CD4-positive, alpha-beta memory T cell (primary cell): ENCODE measurements at places on chromosomes 12 and 14. TPM values are rescaled to one million over a fixed set of nuclear protein-coding genes. Genes with fewer than 3 reads are reported as not detected.

DNA sequence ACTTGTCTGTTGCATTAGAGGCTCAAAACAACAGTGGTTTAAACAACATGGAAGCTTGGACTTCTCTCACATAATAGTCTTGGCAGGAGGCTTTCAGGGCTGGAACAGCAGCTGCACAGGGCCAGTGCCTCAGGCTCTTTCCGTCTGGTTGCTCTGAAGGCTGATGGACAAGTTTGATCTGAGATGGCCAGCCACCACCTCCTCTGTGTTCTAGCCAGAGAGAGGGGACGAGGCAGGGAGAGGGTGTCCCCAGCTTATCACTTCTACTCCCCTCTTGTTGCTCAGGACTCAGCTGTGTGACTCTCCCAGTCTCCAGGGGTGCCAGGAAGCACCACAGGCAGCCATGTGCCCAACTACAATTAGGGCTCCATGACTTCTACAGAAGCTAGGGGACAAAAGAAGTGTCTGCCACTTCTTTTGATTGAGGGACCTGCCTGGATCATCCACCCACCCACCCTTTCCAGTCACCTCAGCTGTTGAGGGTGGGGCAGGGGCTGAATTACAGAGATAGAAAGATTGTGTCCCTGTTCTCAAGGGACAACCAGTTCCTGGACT is 46.6 kb downstream of the SMIM41 start:
- H3K36me3 ChIP-seq: no peaks in the 10 kb centered on the region
- H3K27me3 ChIP-seq: no peaks in the 10 kb centered on the region
- no peaks in the 10 kb centered on the region for H3K4me1 ChIP-seq
- no peak for DNase-seq
- no peak overlapping the region for H3K4me3 ChIP-seq
- H3K27ac ChIP-seq: no peak overlapping the region

DNA sequence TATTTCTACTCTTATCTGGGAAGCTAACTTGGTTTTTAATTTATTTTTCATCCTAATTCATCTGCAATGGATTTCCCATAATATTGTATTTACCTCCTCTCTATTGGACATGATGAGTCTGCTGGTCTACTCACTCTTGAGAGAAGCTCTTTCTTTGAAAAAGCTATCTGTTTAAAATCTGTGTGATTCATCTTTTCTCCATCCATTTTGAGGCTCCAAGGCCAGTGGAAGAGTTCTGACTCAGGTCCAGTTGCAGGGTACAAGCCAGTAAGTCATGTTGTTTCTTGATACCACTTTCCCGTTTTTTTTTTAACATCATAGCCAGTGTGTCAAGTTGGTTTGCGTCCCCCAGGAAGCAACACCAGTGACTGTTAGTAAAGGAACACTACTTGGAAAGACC is 160.3 kb upstream of the BMP4 start:
- no peak for DNase-seq
- no peaks in the 10 kb centered on the region for H3K36me3 ChIP-seq
- H3K4me3 ChIP-seq: no peak overlapping the region
- H3K27ac ChIP-seq: no peak overlapping the region
- no peaks in the 10 kb centered on the region for H3K27me3 ChIP-seq
- no peaks in the 10 kb centered on the region for H3K4me1 ChIP-seq

DNA sequence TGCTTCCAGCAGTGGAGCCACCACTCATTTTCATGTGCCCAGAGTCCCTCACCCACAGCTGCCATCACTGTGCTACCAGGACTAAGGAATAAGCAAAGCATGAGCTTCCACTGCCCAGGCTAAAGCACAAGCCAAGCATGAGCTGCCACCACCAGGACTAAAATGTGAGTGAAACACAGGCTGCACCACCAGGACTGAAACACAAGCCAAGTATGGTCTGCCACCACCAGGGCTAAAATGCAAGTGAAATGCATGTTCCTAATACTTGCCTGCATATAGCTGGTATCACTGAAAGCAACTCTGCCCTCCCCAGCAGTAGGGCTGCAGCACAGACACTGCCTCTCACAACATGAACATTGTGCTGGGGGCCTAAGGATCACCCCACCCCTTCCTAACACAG is 30.0 kb downstream of the CEP83 start:
- no peak overlapping the region for H3K27ac ChIP-seq
- no peaks in the 10 kb centered on the region for H3K27me3 ChIP-seq
- H3K4me1 ChIP-seq: no peaks in the 10 kb centered on the region
- H3K36me3 ChIP-seq: no peaks in the 10 kb centered on the region
- no peak overlapping the region for H3K4me3 ChIP-seq

The FGF23 gene
- polyA plus RNA-seq: not detected

The AMHR2 gene
- polyA plus RNA-seq: not detected
